ENCODE measurements at places on chromosomes 7 and 10.

GRCh38 chr7:91083855-91084644 lies 180.2 kb upstream of the FZD1 start:
- no peak for DNase-seq

GRCh38 chr10:97333601-97334369 lies 744 bp downstream of the FRAT2 start:
- no peak for DNase-seq

GRCh38 chr7:20642166-20642565 lies 26.7 kb downstream of the ABCB5 start:
- peak; percentile 60 for DNase-seq

DNA sequence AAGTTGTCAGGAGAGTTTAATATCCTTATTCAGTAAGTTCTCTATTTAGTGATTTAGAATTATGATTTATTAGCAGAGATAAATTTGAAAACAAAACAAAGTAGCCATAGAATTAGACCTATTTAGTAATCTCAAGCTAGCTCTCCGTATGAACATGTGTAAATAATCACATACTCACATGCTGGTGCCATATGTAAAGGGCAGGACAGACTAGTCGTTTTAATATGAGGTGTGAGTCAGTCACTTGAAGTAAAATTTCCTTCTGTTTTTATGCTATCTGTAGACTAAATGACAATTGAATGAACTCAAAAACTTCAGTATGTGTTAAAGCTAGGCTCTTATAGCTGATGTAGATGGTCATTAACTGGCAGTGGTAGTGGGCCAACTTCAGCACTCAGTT lies 67.1 kb downstream of the WAC start:
- no peak for DNase-seq

GRCh38 chr7:98569691-98570337 lies 47.3 kb upstream of the NPTX2 start:
- no peak for DNase-seq

GRCh38 chr10:127836176-127836575 lies 56.6 kb downstream of the CLRN3 start:
- no peak for DNase-seq

DNA sequence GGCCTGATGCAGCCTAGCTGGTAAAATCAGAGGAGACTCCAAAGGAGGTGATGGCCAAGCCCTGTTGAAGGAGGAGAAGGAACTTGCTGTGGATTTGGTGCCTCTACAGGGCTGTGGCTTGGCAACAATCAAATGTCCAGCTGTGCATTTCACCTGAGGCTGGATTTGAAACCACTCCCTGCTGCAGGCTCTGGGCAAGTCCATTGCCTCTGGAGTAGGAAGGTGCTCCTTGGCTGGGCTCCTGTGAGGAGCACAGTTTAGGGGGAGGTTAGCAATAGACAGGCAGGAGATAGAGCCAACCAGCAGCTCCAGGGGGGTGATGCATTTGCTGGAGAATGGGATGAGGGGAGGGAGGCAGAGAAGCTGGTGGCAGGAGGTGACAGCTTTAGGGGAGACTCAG lies 26.5 kb downstream of the CDH23 start:
- DNase-seq, result no peak

- no peak for DNase-seq
Measured at GRCh38 chr7:13851736-13852135, 137.7 kb downstream of the ETV1 start.

DNA sequence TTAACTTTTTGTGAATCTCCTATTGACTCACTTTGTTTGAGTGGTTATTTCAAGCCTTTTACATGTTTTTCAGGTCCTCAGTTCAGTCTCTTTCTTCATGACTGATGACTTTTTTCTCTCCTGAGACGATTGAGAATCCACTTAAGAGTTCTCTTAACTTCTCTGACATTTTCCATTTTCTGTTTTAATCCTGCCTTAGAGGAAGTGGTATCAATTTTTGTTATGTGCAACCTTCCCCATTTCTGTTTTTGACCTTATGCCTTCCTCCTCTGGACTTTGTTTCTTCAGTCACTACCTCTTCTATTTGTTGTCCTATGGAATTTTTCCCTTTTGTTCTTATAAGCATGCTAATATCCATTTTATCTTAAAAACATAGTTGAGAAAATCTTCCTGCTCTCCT lies 2.4 kb downstream of the PSMC2 start:
- DNase-seq, result no peak

DNA sequence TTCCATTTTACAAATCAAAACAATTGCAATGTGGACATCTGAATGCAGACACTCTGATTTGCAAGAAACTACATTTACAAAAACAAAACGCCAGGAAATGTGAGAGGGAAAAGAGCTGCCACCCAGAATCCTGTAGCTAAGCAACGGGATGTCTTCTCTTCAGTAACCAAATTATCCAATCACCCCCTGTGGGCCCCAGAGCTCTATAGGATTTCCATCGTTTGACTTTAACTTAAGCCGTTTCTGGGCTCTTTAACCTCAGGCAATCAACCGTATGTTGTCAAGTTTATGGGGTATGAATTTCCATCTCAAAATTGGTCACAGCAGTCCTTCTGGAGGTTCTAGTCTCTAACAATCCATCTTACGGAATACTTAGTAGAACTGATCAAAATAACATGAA lies 240.5 kb downstream of the ETV1 start:
- DNase-seq, result no peak

DNA sequence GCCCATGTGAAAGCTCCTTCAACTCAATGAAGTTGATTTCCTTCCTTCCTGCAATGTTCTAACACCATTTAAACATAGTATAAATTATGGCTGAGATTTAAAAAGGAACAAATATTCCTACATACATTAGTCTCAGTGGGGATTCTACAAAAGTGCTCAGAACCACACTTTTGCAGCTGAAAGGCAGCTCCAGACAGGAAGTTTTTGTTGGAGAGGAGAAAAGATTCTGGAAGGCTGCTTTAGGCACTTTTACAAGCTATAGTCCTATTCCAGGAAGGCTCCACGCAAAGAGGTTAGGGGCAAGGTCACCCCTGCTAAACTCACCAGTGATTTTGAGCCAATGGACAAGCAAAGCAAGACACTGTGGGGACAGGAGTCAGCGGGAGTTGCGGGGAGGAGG lies 179.2 kb upstream of the CDCA7L start:
- no peak for DNase-seq

Data from stromal cell of bone marrow (primary cell).